Suppressor macrophage treated with lipopolysaccharide for 1 hour (primary cell): ENCODE measurements at places on chromosomes 5 and 9.

- no peak for DNase-seq
Observed at GRCh38 chr5:111514087-111514486, 1.8 kb upstream of the STARD4 start.

DNA sequence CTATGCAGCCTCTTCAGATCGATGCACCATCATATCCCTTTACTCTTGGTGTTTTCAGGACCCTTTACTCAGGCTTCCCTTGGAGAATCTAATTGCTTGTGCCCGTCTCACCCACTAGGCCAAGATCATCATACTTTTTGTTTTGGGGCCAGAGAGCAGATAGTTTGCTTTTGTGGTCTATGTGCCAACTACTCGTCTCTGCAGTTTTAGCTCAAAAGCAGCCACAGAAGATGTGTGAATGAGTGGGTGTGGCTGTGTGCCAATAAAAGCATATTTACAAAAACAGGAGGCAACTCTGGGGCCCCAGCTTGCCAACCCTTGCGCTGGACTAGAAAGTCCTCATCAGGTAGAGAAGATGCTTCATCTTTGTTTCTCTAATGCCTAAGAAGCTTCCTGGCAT lies 216.8 kb downstream of the SEMA5A start:
- no peak for DNase-seq

DNA sequence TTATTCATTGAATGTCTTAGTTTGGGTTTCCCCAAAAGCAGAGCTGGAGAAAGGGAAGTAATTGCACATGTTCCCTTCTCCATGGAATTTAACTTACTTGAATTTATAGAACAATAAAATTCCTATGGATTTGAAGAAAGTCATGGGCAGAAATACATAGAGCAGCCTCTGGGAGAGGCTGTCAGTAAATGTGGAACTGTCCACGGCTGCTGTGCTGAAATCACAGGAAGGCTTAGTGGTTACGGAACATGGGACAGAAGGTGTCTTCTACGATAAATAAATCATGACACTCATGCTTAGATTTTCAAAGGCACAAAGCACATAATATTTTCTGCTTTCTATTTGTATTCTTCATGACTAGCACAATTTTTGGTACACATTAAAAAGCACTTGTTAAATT lies 440.6 kb upstream of the IZUMO3 start:
- no peak for DNase-seq

DNA sequence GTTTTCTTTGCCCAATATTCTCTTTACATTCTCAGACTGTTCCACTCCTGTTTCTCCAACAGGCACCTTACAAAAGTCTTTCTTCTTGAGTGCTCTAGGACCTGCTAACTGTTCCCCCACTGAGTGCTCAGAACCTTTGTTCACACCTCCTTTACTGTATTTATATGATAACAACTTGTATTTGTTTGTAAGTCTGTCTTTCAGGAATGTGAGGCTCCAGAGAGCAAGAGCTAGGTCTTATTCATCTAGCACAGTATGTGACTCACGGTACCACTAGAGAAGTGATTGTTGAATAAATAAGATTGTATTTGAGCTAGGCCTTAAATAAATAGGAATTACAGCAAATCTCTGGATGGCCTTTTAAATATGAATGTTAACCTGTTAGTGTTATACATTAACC lies 42.5 kb upstream of the MYOT start:
- no peak for DNase-seq

DNA sequence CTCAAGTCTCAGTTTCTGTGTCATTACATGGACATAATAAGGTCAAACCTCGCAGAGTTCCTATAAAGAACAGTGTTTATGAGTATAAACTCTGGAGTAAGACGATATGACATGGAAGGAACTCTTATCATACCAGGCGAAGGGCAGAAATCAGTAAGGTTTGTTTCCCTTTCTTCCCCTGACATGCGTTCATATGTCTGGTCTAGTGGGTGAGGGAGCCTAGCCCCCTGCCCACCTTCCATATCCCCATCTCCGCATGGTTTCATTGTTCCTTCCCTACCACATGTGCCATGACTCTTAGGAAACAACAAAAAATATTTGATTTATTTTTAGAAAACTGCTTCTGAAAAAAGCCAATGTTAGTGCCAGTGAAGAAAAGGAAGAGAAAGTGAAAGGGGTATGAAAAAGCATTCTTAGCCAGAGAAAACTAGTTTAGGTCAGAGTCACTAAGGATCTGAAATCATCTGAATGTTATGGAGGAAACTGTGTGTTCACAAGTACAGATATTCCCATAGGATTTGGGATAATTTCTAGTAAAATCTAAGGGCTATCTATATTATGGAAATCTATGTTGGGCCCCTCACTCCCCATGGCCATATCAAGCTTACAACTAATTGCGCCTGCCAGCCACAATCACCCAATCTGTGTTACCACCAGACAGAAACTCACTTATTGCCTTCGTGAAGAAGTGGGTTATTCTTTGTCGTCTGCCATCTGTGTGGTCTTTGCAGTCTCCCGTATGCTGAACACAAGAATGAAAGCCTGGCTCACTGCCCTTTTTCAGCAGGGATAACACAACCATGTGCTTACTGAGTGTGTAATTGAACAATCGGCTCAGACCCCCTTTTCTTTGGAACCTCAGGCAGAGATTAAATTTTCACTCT lies 19.9 kb upstream of the HMHB1 start:
- DNase-seq, result peak; percentile 27

DNA sequence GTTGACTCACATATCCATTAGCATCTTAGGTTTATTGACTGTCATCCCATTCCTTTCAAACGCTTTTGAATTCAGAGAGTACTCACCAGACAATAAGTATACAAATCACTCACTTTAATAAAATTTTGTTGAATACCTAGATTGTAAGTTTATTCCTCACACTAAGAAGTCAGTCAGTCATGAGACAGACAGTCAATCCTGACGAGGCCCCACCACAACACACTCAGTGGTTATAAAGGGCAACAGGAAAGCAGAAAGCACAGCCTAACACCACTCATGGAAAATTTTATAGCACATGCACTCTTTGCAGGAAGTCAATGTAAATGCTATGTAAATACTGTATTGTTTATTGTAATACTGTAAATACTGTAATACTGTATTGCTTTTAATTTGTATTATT lies 176.3 kb upstream of the PTGER4 start:
- peak; percentile 60 for DNase-seq

- DNase-seq, result no peak
Observed at GRCh38 chr5:37849641-37850040, 9.8 kb upstream of the GDNF start.

- DNase-seq, result no peak
Observed at GRCh38 chr9:95993337-95993736, 117.8 kb downstream of the ERCC6L2 start.

- DNase-seq, result no peak
Observed at GRCh38 chr5:94788527-94788926, 170.1 kb downstream of the SLF1 start.

- no peak for DNase-seq
Observed at GRCh38 chr5:65812648-65813047, 90.6 kb downstream of the NLN start.

DNA sequence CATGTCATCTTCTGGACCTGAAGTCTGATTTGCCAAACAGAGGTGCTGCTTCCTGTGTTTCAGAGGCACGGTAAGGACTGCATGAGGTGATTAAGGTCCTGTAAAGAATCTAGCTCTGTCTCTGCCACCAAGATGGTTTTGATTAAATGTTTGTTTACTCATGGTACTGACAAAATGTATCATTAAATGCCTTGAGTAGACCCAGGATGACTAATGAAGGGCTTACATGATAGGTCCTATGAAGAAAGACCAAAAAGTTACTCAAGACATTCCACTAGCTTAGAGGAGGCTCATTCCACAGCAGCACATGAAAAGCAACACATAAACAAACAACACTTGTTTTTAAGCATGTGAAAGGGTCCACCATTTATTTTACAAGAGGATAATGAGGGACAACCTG lies 100.9 kb downstream of the BOD1 start:
- DNase-seq, result no peak

- no peak for DNase-seq
Observed at GRCh38 chr9:99753436-99753835, 68.2 kb upstream of the NR4A3 start.

DNA sequence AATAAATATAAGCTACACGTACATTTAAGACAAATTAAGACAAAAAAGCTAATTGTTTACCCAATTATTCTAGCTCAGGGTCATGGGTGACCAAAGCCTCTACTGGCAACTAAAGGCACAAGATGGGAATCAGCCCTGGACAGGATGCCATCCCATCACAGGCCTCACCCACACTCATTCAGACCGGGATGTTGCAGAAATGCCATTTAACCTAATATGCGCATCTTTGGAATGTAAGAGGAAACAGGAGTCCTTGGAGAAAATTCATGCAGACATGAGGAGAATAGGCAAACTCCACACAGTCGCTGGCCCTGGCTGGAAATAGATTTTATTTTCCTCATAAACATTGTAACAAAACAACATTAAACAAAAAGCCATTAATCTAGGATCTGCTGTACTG lies 2003.8 kb upstream of the CDH9 start:
- DNase-seq, result no peak

- DNase-seq, result no peak
Observed at GRCh38 chr5:149529463-149529862, 21.8 kb downstream of the CSNK1A1 start.

- DNase-seq, result no peak
Observed at GRCh38 chr9:104553261-104553660, 15.7 kb upstream of the OR13C8 start.

DNA sequence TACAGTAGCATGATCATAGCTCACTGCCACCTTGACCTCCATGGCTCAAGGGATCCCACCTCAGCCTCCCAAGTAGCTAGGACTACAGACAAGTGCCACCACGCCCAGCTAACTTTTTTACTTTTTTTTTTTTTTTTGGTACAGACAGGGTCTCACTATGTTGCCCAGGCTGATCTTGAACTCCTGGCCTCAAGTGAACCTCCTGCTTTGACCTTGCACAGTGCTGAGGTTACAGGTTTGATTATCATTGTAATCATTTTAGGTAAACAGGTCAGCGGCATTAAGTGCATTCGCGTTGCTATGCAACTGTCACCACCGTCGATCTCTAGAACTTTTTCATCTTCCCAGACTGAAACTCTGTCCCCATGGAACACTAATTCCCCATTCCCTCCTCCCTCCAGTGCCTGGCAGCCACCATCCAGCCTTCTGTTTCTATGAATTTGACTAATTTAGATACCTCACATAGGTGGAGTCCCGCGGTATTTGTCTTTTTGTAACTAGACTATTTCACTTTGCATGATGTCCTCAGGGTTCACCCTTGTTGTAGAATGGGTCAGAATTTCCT lies 5.8 kb upstream of the CARD19 start:
- no peak for DNase-seq

- no peak for DNase-seq
Observed at GRCh38 chr9:129138476-129139232, 27.4 kb downstream of the PTPA start.

DNA sequence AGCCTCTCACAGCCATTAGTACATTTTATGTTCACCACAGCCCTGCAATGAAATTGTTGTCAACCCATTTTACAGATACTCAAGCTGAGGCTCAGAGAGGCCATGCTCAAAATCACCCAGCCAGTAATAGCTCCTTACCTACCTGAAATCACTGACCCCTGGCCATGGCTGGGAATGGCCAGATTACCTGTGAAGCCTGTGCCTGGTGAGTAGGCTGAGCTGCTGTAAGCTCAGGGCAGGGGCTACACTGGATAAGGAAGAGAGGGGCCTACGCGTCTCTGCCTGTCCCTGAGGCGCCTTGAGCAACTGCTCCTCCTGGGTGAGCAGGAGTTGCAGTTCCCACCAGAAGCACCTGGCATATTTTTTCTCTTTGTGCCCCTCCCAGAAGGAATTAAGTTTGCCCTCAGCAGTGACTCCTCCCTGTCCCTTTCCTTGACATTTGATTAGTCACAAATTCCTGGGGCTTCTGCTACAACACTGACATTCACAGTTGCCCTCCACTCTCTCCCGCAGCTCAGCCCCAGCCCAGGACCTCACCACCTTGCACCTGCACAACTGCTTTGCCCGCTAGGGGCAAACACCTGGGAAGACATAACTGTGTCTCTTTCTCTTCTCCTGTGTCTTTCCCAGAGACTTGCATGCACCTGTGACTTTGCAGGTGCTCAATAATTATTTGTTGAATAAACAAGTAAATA lies 5.7 kb downstream of the CLTB start:
- DNase-seq, result no peak

DNA sequence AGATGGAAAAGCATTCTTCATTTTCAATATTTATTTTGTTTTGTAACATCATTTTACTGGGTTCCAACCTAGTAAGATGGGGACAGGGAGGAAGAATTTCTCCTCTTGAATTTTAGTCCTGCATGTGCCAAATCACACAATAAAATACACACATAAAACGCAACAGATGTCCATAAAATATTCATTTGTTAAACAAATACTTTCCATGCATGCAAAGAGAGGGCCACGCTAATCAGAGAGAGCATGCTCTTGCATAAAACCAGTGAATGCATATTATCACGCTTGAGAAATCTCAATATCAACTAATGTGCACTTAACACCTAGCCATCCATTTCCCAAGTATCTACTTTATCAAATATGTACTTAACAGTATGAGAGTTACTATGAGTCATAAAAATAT lies 212.6 kb upstream of the TARS1 start:
- DNase-seq, result no peak

- no peak for DNase-seq
Observed at GRCh38 chr9:133056533-133056932, 5.2 kb upstream of the CEL start.

DNA sequence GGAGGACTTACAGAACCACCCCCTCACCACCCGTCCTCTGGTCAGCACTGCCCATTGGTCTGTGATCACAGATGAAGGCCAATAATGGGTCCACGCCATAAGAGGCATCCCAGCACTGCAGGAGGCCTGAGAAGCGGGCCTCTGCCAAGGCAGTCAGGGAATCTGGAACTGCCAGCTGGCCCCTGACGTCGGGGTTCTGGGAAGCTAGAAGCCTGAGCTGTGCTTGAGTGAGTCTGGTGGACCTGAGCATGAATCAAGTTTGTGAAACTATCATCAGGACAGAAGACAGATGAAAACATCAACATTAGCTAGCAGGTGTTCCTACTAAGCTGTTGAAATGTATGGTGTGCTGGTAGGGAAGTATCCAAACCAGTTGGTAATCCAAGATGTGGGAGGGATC lies 7.8 kb downstream of the ANGPTL2 start:
- DNase-seq, result no peak

DNA sequence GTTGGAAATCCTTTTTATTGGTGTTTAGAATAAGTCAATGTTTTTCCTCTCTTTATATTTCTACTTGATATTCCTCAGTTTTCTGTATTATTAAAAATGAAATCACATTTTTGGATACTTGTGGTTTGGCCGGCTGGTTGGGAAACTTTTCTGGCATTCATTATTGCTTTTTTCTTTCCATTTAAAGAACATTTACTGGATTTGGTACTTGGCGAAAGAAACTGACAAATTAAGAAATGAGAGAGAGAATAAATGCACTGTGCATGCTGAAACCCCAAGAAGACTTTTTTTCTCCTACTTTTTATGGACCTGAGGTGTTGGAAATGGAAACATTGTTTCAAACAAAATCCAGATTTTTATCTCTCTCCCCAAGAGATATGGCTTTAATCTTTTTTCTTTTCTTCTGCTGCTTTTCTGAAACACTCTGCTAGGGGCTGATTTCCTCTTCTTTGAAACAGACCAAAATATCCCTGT lies 128.4 kb downstream of the SNX18 start:
- DNase-seq, result no peak

- DNase-seq, result no peak
Observed at GRCh38 chr5:129938077-129938476, 33.8 kb downstream of the CHSY3 start.
